ENCODE measurements at places on chromosomes 4 and X. TPM values are rescaled to one million over a fixed set of nuclear protein-coding genes. Genes with fewer than 3 reads are reported as not detected.

GYPB gene
- not detected for total RNA-seq

STOX2 gene
- total RNA-seq, result not detected

GRCh38 chr4:5892323-5893003 lies 423 bp downstream of the CRMP1 start:
- DNase-seq, result no peak

- DNase-seq, result no peak
These were observed 27.5 kb upstream of the PLS3 start for GRCh38 chrX:115533485-115533884.

GRCh38 chrX:148938348-148938747 lies 437.9 kb downstream of the AFF2 start:
- no peak for DNase-seq

DNA sequence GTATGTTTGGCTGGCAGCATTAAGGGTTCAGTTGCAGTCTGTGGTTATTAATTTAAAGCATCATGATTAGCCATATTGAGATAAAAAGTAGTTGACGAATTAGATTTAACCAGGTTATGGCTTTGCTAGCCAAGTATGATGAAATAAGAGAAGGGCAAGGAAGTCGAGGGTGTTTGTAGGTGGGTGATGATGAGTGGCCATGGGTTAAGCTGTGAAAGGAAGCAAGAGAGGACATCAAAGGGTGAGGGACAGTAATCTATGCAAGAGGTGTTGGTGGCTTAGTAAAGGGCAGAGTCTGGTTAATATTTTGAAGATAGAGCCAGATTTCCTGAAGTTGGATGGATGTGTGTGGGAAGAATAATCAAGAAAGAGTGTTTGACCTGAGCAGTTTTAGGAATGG lies 44.5 kb downstream of the STIM2 start:
- no peak for DNase-seq

DNA sequence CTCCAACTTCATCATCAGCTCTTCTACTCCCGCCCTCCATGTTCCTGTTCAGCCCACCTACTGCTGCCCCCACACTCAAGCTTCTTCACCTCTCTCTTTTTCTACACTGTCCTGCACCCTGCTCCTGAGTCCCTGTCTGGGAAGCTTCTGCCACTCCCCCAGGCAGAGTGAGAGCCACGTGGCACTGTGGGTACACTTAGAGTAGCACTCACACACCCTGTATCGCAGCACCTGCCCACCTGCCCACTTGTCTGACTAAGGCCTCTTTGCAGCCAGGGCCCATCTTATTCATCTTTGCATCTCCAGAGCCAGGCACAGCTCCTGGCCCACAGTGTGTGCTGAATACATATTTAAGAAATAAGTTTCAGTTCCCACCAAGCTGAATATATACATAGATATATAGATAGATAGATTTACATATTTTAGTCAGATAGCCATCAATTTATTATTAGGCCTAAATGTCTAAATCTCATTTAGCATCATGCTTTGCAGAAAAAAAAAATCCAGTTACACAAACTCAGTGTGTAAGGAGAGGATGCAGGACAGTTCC lies 24.9 kb downstream of the CCDC149 start:
- DNase-seq, result no peak

GRCh38 chr4:2867758-2868491 lies 24.3 kb downstream of the ADD1 start:
- no peak for DNase-seq

DNA sequence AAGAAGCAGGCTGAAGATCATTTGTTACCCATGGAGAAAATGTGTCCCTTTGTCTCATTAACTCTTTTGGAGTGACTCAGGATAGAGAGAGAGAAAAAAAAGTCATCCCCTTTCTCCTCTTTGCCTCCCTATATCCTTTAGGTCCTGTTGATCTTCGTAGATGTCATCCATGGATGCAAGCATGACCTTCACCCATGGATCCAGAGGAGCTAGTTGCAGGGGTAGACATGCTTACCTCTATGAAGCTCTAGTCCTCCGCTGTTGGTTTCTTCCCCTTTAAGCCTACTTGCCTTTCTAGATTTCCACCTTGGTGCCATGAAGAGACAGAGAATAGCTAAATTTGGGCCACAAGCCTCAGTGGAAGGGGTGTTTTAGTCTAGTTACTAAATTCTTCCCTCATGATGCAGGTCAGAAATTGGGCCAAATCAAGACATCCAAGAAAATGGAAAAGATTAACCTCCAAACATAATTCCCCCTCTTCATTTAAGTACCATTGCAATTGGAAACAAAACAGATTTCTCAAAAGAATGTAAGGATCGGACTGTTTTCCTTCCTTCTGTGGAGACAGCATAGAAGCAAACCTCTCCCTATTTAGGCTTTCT lies 178.4 kb downstream of the TECRL start:
- no peak for DNase-seq
